Stimulated activated CD8-positive, alpha-beta memory T cell treated with anti-CD3 and anti-CD28 coated beads, Interleukin-4, amount 100 ng/mL, for 48 hours (primary cell): ENCODE measurements at places on chromosomes 3 and 15.
A peak's percentile ranks its signal among the peaks of the same experiment; 100 is the strongest.

GRCh38 chr15:25770031-25770430, 93.1 kb downstream of the ATP10A start:
- no peak for DNase-seq

- no peak for DNase-seq
Observed at GRCh38 chr15:54559405-54560069, 581.3 kb downstream of the UNC13C start.

GRCh38 chr3:32310918-32311839, 72.7 kb downstream of the CMTM8 start:
- DNase-seq = no peak

GRCh38 chr15:90859234-90860131, 8.9 kb upstream of the FURIN start:
- no peak for DNase-seq

DNA sequence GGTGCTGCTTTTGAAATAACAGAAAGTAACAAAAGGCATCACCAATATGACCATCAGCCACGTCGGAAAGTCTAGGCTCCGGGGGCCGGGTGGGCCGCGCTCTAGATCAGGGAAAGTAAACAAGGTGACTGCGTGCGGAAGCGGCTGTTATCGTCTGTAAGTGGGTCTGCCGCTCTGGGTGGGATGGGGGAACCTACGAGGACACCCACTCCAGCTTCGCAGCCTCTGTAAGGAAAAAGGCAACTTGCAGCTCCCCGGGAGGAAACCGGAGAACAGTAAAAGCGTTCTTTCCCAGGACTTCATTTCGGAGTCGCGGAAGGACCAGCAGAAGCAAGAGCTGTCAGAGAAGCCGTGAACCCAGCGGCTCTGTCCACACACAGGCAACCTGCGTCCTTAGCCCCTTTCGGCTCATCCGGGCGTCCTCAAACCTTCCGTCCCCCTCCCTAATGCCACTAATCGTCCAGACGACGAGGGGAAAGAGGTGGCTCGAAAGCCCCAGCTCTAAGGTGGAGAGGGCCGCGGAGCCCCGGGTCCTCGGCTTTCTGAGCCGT, 461 bp downstream of the XRN1 start:
- peak; percentile 68 for DNase-seq
